ENCODE measurements at places on chromosomes 1 and 21. TPM values are rescaled to one million over a fixed set of nuclear protein-coding genes. Genes with fewer than 3 reads are reported as not detected.

The PAQR6 gene
- total RNA-seq, result under 0.01 TPM

The ACOT11 gene
- total RNA-seq, result 3.6 TPM

The LCE1B gene
- total RNA-seq, result not detected

The ZNF496 gene
- 22.0 TPM for total RNA-seq

The RSPH1 gene
- total RNA-seq, result not detected

The TEDDM1 gene
- not detected for total RNA-seq

The XCL2 gene
- total RNA-seq, result not detected

Data from epithelial cell of umbilical artery (primary cell).